Vagina (tissue), 2 donors: ENCODE measurements at places on chromosomes 3 and 15. TPM values are rescaled to one million over a fixed set of nuclear protein-coding genes. Genes with fewer than 3 reads are reported as not detected.

The SERPINI2 gene
- not detected for total RNA-seq

The CSPG5 gene
- 0.98 TPM for total RNA-seq

The MEIS2 gene
- total RNA-seq, result 76.9 TPM

The EPHA6 gene
- total RNA-seq, result 1.2 TPM

The SLC51A gene
- 1.2 TPM for total RNA-seq

The ATP10A gene
- 3.2 TPM for total RNA-seq

GRCh38 chr3:143135150-143135549 lies 15.6 kb downstream of the CHST2 start:
- no peak for DNase-seq
- no peak overlapping the region for H3K4me3 ChIP-seq
- no peaks in the 10 kb centered on the region for H3K27me3 ChIP-seq

DNA sequence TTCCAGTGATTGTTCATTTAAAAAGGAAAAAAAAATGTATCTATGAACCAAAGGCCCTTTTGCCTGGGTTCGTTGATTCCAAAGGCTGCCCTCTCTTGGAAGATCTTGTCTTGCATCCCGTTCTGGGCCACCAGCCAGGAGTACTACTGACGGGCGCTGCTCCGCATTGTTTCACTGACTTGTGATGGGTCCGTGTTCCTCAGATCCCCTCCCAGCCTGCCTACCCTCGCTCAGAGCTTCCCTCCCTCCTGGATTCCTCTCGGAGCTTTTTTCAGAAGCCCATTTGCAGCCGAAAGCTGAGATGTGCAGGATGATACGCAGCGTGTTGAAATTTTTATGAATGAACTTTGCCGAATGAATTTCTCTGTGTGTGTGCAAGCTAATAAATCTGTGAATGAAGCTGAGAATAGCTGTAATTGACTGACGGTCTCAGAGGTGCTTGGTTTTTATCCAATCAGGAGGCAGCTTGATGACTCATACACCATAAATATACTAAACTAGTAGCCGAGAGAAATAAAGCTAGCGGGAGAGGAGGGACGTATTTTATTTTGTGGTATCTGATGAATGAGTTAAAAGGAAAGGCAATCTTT lies at the start of gene SHC4:
Gene SHC4 (minus strand): TSS at position 396 of the 590 bp plus-strand sequence. CDS start 904 bp downstream, outside the sequence.
- H3K4me1 ChIP-seq, result peaks cover 22% of the 10 kb centered on the region
- H3K36me3 ChIP-seq, result no peaks in the 10 kb centered on the region
- H3K27ac ChIP-seq, result peak within 1 kb of the TSS; percentile 38
- H3K4me3 ChIP-seq, result peak within 1 kb of the TSS; percentile 52
- no peak for DNase-seq
- H3K27me3 ChIP-seq, result no peaks in the 10 kb centered on the region

- no peaks in the 10 kb centered on the region for H3K36me3 ChIP-seq
- H3K27ac ChIP-seq, result no peak overlapping the region
- H3K4me3 ChIP-seq, result no peak overlapping the region
- peak; percentile 91 for DNase-seq
- no peaks in the 10 kb centered on the region for H3K4me1 ChIP-seq
Measured at GRCh38 chr3:10772271-10773161, 43.5 kb upstream of the SLC6A11 start.

- no peaks in the 10 kb centered on the region for H3K4me1 ChIP-seq
- DNase-seq, result no peak
- H3K36me3 ChIP-seq, result no peaks in the 10 kb centered on the region
- no peaks in the 10 kb centered on the region for H3K27me3 ChIP-seq
Measured at GRCh38 chr3:61343543-61343942, 92.3 kb upstream of the FHIT start.

GRCh38 chr15:53759411-53759931 lies at the start of gene WDR72:
Gene WDR72 (minus strand): TSS chr15:53759663. CDS start chr15:53733149, 26,514 bp downstream.
- no peaks in the 10 kb centered on the region for H3K4me1 ChIP-seq
- H3K27me3 ChIP-seq, result no peaks in the 10 kb centered on the region
- no peak for DNase-seq
- H3K27ac ChIP-seq, result no peak within 1 kb of the TSS
- H3K4me3 ChIP-seq, result no peak within 1 kb of the TSS

- H3K27me3 ChIP-seq, result no peaks in the 10 kb centered on the region
- H3K27ac ChIP-seq, result no peak overlapping the region
- no peak overlapping the region for H3K4me3 ChIP-seq
- no peak for DNase-seq
- no peaks in the 10 kb centered on the region for H3K4me1 ChIP-seq
Measured at GRCh38 chr3:41518626-41519025, 319.3 kb downstream of the CTNNB1 start.

GRCh38 chr15:96363707-96364106 lies 33.2 kb downstream of the NR2F2 start:
- H3K27me3 ChIP-seq, result no peaks in the 10 kb centered on the region
- H3K4me1 ChIP-seq, result peaks cover 22% of the 10 kb centered on the region
- H3K36me3 ChIP-seq, result no peaks in the 10 kb centered on the region
- no peak for DNase-seq
- H3K27ac ChIP-seq, result no peak overlapping the region

DNA sequence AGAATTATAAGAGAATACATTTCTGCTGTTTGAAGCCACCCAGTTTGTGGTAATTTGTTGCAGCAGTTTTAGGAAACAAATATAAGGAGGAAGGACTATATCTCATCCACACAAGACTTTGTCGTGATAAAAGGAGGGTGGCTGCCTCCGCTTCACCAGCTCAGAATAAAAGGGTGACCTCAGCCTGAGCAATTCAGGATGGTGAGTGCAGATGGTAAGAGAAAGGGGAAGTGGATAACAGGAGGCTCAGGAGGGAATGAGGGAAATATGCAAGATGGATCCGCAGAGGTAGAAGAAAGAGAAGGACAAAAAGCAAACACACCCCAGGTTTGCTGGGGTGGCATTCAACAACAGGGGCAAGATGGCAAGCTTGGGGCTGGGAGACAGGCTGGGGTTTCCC lies 108.1 kb upstream of the TNFAIP8L3 start:
- no peaks in the 10 kb centered on the region for H3K4me1 ChIP-seq
- no peak for DNase-seq
- no peaks in the 10 kb centered on the region for H3K36me3 ChIP-seq
- no peaks in the 10 kb centered on the region for H3K27me3 ChIP-seq
